ENCODE measurements at places on chromosomes 16 and 17.

GRCh38 chr16:2428051-2428783, 1.0 kb upstream of the CCNF start:
- peaks cover 11% of the 10 kb centered on the region for H3K36me3 ChIP-seq
- DNase-seq: no peak
- H3K27ac ChIP-seq: peak overlapping the region; percentile 48
- peaks cover 27% of the 10 kb centered on the region for H3K4me1 ChIP-seq
- peak overlapping the region; percentile 85 for H3K4me3 ChIP-seq
- H3K27me3 ChIP-seq: no peaks in the 10 kb centered on the region

DNA sequence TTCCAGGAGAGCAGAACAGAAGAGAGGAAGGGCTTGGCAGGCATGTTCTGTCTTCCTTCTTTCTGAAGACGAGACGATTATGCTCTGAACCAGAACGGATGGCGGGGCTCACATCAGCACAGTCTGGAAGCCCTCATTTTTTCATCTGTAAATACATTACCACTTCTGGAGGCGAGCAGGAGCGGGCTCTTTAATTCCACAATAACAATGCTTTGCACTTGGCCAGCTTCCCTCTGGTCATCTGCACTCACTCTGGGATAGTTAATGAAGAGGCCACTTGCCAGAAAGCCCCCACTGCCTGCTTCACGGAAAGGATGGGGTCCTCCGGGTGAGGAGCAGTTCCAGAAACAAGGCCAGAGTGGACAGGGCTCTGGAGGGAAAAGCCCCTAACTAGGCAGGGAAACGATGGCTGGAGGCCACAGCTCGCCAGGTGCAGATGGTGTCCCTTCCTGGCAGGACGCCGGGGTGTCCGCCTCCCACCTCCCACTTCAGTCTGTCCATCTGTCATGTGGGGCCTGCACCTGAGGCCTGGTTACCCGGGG, 13.1 kb upstream of the BCAR1 start:
- no peaks in the 10 kb centered on the region for H3K36me3 ChIP-seq
- peak overlapping the region; percentile 71 for H3K27ac ChIP-seq
- H3K4me3 ChIP-seq: no peak overlapping the region
- H3K4me1 ChIP-seq: no peaks in the 10 kb centered on the region

- H3K36me3 ChIP-seq: no peaks in the 10 kb centered on the region
- no peak overlapping the region for H3K27ac ChIP-seq
- peaks cover 2% of the 10 kb centered on the region for H3K4me1 ChIP-seq
- DNase-seq: no peak
Measured at GRCh38 chr16:79794941-79795340, 194.4 kb upstream of the MAF start.

DNA sequence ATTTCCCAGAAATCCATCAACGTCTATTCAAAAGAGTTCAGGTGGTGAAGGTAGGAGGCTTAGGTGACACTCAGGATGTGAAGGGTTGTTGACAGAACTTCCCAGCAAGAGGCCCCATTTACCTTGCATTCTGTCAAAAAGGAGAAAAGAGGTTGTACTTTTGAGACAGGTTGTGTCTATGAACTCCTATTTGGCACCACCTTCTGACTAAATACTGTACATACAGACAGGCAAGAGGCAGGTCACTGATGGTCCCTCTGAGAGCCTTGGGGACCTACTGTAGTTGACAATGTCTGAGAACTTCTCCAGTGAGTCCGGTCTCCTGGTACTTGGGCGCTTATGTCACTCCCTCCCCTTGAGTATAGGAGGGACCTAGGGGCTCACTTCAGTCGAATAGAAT, 479.3 kb upstream of the ZFHX3 start:
- H3K27ac ChIP-seq: no peak overlapping the region
- no peaks in the 10 kb centered on the region for H3K36me3 ChIP-seq
- H3K27me3 ChIP-seq: no peaks in the 10 kb centered on the region
- H3K4me3 ChIP-seq: no peak overlapping the region
- no peaks in the 10 kb centered on the region for H3K4me1 ChIP-seq

GRCh38 chr16:89366561-89367537, 123.5 kb downstream of the ANKRD11 start:
- peaks cover 18% of the 10 kb centered on the region for H3K36me3 ChIP-seq
- peaks cover 15% of the 10 kb centered on the region for H3K4me1 ChIP-seq
- DNase-seq: no peak
- no peak overlapping the region for H3K4me3 ChIP-seq
- H3K27ac ChIP-seq: no peak overlapping the region
- no peaks in the 10 kb centered on the region for H3K27me3 ChIP-seq

GRCh38 chr17:62076864-62077788, 12.0 kb upstream of the MED13 start:
- H3K27ac ChIP-seq: no peak overlapping the region
- H3K4me1 ChIP-seq: no peaks in the 10 kb centered on the region
- no peaks in the 10 kb centered on the region for H3K27me3 ChIP-seq

- H3K27me3 ChIP-seq: no peaks in the 10 kb centered on the region
- DNase-seq: no peak
- peaks cover 56% of the 10 kb centered on the region for H3K36me3 ChIP-seq
- no peak overlapping the region for H3K4me3 ChIP-seq
- H3K4me1 ChIP-seq: no peaks in the 10 kb centered on the region
Measured at GRCh38 chr17:39517224-39517623, 55.9 kb downstream of the CDK12 start.

DNA sequence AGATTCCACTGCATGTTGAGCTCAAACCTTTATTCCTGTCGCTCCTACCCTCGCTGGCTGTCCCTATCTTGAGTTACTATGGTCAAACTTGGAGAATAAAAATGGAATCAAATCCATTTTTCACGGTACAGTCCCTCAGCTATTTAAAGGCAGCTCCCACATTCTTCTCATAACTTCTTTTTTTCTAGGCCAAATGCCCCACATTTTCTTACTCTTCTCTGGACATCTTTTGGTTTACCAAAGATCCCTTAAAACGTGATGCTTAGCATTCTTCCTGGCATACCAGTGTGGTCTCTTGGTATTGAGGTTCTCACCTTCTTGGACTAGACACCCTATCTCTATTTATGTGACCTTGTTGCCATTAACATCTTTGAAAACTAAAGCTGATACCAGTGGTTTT, 48.3 kb upstream of the MAF start:
- H3K4me3 ChIP-seq: no peak overlapping the region
- H3K36me3 ChIP-seq: no peaks in the 10 kb centered on the region
- peaks cover 17% of the 10 kb centered on the region for H3K4me1 ChIP-seq
- H3K27me3 ChIP-seq: no peaks in the 10 kb centered on the region

GRCh38 chr17:5706577-5707210, 122.4 kb upstream of the NLRP1 start:
- no peak overlapping the region for H3K27ac ChIP-seq
- H3K36me3 ChIP-seq: no peaks in the 10 kb centered on the region
- DNase-seq: peak; percentile 10
- no peak overlapping the region for H3K4me3 ChIP-seq

DNA sequence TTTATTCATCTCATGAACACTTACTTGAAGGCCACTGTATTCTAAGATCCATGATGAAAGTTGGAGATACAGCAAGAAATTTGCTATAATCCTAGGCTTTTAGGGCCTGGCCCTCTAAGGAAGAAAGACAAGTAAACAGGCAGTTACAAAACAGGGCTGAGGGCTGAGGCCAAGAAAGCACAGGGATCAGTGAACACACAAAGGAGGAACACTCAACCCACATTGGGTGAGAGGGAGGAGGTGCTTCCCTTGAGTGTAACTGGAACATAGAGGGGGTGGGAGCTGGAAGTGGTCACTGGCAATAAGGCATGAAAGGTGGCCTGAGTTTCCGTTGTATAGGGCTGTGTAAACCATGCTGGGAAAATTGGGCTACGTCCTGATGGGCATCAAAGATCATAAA, 112.2 kb downstream of the ZNF18 start:
- H3K27me3 ChIP-seq: no peaks in the 10 kb centered on the region
- H3K4me3 ChIP-seq: no peak overlapping the region
- H3K36me3 ChIP-seq: no peaks in the 10 kb centered on the region
- DNase-seq: no peak
- no peak overlapping the region for H3K27ac ChIP-seq

Measured in thymus (tissue), 14 donors.